Mononuclear cell (primary cell): ENCODE measurements at places on chromosomes 13 and 19. TPM values are rescaled to one million over a fixed set of nuclear protein-coding genes. Genes with fewer than 3 reads are reported as not detected.

Gene GAPDHS
- total RNA-seq: not detected

Gene C19orf47
- total RNA-seq: 4.7 TPM

Gene SPTBN4
- total RNA-seq: under 0.01 TPM

Gene CACNA1A
- 0.21 TPM for total RNA-seq

Gene ZNF534
- total RNA-seq: 0.10 TPM

Gene DNAJB1
- total RNA-seq: 265 TPM

Gene MLLT1
- 4.4 TPM for total RNA-seq

Gene NRTN
- total RNA-seq: 0.10 TPM

Gene NCAN
- not detected for total RNA-seq

Gene ZNF90
- 1.8 TPM for total RNA-seq

Gene DMKN
- not detected for total RNA-seq

Gene COG3
- total RNA-seq: 40.8 TPM

Gene KDELR1
- 20.0 TPM for total RNA-seq

Gene HSH2D
- total RNA-seq: 32.2 TPM

Gene SIRT6
- total RNA-seq: 9.3 TPM

Gene IRGC
- not detected for total RNA-seq

Gene CBY2
- 0.21 TPM for total RNA-seq
